ENCODE measurements at places on chromosomes 1 and 21. TPM values are rescaled to one million over a fixed set of nuclear protein-coding genes. Genes with fewer than 3 reads are reported as not detected.

The PKP1 gene
- polyA plus RNA-seq = not detected

The WNT2B gene
- 3.4 TPM for polyA plus RNA-seq

The SPATA21 gene
- polyA plus RNA-seq = 0.10 TPM

The ARHGEF16 gene
- 0.10 TPM for polyA plus RNA-seq

The MMEL1 gene
- polyA plus RNA-seq = 0.16 TPM

The ZBTB8B gene
- 0.16 TPM for polyA plus RNA-seq

The MATN1 gene
- polyA plus RNA-seq = 0.23 TPM

The BARHL2 gene
- polyA plus RNA-seq = not detected

The KLF17 gene
- polyA plus RNA-seq = 0.21 TPM

The CFHR3 gene
- 0.18 TPM for polyA plus RNA-seq

The SPRR4 gene
- polyA plus RNA-seq = not detected

The BOLA1 gene
- 24.6 TPM for polyA plus RNA-seq

The C1orf87 gene
- not detected for polyA plus RNA-seq

The SMPDL3B gene
- polyA plus RNA-seq = 0.67 TPM

The ZNF124 gene
- polyA plus RNA-seq = 2.7 TPM

The DUSP10 gene
- polyA plus RNA-seq = 6.8 TPM

The IRF6 gene
- polyA plus RNA-seq = 1.6 TPM

The PTPN22 gene
- polyA plus RNA-seq = 0.12 TPM

The TESK2 gene
- 1.3 TPM for polyA plus RNA-seq

The ALPL gene
- 1.3 TPM for polyA plus RNA-seq

The CHIA gene
- not detected for polyA plus RNA-seq

The NPHS2 gene
- not detected for polyA plus RNA-seq

The NIBAN1 gene
- polyA plus RNA-seq = 25.4 TPM

The SPRR2B gene
- not detected for polyA plus RNA-seq

The FCGR3A gene
- not detected for polyA plus RNA-seq

The GPR37L1 gene
- polyA plus RNA-seq = not detected

The FAM163A gene
- polyA plus RNA-seq = 1.1 TPM

Data from SK-N-SH (cell line).